ENCODE measurements at places on chromosomes 6 and 20.

DNA sequence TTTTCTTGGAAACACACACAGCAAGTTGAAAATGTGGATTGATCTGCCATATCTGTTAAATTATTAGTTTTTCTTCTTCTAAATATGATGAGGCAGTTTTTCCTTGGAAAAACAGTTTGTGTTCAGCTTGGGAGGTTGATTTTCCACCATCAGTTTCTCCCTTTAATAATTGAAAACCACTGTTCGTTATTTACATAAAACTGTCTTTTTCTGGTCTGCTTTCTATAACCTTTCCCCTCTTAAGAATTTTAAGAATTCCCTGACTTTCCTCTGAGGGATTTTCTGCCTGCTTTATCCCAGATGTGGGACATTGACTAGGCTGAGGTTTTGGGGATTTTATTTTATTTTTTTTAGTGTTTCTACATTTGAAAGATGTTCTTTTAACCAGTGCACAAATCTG is 27.2 kb downstream of the DSE start:
- no peak for DNase-seq

- DNase-seq: no peak
These were observed 573.9 kb downstream of the RFPL4B start for GRCh38 chr6:112920994-112921393.

- DNase-seq: no peak
These were observed 25.3 kb downstream of the DUSP22 start for GRCh38 chr6:317448-318144.

GRCh38 chr20:63696628-63697356 is at the start of gene TNFRSF6B:
TNFRSF6B (plus strand) TSS chr20:63696652; CDS start chr20:63696768, 116 bp downstream.
- no peak for DNase-seq

GRCh38 chr20:42190084-42190483 is 571.9 kb upstream of the CHD6 start:
- no peak for DNase-seq

- DNase-seq: no peak
These were observed 144.9 kb downstream of the THBS2 start for GRCh38 chr6:169108753-169109152.

GRCh38 chr6:14851281-14851680 is 394.6 kb upstream of the JARID2 start:
- DNase-seq: no peak

DNA sequence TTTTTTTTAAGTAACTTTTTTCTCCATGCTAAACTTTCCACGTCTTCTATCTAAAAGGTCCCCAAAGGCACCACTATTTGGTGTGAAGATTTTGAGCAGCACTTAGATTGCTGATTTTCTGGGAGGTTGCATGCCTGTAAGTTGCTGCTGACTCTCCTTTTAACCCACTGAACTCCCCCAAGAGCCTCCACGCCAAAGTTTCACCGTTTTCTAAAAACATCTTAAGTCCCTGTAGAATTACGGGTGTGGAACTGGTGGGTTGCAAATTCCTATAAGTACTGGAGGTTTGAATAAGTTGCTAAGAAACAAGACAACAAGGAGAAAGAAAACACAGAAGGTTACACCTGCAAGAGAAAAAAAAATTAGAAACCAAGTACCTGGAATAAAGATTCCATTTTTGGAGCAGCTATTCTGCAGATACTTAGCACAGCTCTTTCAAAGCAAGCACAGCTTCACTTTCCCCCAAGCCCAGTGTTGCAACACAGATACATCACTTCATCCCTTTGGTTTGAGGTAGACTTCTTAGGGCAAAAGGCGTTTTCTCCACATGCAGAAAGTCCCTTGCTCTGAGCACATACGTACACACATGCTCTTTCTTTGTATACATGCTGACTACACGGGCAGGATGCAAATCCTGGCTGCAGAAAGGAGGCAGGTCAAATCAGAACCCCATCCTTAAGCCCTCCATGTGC is 5.0 kb downstream of the JAG1 start:
- DNase-seq: no peak

DNA sequence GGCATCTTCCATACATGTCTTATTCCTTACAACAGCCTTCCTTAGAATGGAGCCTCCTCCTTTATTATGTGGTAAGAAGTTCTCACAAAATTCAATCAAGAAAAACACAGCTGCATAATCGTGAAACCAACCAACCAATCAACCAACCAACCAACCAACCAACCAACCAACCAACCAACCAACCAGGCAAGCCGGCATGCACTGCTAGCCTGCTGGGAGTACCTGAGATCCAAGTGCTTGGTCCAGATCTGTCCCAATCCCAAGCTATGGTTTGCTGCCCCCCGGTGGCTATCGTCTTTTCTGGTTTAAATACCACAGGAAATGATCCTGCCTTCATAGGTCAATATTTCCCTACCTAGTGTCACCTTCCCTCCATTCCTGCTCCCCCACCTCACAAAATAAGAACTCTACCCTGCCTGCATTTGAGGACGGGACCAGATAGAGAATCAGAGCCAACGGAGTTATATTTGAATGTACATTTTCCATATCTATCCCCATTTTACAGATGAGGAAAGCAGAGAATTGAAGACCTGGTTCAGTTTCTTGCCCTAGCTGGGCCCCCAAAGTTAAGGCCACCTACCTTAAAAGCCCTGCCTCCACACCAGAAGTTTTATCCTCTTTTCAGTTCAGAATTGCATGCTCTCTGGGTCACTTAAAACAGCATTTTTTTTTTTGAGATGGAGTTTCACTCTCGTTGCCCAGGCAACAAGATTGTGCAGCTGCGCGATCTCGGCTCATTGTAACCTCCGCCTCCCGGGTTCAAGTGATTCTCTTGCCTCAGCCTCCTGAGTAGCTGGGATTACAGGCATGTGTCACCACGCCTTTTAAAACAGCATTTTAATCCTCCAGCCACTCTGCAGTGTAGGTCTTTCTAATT is 27.1 kb downstream of the RAB44 start:
- DNase-seq: peak; percentile 77

DNA sequence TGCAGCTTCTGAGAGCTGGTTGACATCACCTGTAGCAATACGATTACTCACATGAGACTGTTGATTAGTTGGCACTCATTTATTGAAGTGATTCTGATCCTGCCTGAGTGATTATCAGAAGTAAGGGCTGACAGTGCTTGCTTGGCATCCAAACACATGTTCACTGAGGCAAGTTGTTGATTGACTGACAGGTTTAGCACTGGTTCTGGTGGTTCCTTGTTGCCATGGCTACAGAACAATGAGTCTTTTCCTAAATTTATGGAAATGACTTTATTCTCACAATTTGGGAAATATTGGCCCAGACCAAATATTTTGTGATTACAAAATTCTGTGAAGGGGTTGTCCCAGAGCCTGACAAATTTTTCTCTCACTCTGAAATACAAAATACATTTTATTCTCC is 146.0 kb upstream of the RAB32 start:
- DNase-seq: no peak

- no peak for DNase-seq
These were observed 754.5 kb downstream of the PTPRT start for GRCh38 chr20:42435230-42435629.

DNA sequence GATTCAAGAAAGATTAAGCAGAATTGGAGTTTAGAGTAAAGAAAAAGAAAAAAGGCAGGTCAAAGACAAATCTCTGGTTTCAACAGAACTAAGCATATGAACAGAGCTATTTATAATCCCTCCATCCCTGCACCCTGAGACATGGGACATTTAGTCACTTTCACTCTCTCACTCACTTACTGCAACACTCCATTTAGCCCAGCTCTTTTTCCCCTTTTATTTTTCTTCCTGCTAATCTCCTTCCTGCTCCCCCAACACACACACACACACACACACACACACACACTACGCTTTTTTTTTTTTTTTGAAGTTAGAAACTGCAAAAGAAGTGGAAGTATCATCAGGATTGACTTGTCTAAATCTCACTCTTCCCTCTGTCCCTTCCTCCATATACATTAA is 45.1 kb upstream of the TBC1D7 start:
- DNase-seq: no peak

- DNase-seq: no peak
These were observed 2.2 kb downstream of the KCNG1 start for GRCh38 chr20:51020657-51021056.

DNA sequence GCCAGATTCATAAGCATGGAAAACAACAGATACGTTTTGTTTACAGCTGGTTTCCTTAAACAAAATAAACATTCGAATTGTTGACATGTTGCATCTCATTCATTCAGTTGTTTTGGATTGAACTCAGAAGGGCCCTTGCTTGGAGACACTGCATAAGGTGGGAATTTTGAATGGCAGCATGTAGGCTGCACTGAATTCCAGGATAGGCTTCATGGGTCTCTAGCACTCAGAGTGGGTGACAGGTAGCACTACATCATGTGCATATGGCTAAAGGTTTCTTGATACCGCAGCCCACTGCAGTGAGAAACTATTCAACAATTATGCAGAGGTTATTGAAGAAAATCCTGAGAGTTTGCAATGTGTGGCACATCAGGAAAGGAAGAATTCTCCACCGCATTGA is 1.6 kb downstream of the BEND6 start:
- DNase-seq: no peak

GRCh38 chr6:90434094-90434493 is 137.5 kb upstream of the BACH2 start:
- no peak for DNase-seq

DNA sequence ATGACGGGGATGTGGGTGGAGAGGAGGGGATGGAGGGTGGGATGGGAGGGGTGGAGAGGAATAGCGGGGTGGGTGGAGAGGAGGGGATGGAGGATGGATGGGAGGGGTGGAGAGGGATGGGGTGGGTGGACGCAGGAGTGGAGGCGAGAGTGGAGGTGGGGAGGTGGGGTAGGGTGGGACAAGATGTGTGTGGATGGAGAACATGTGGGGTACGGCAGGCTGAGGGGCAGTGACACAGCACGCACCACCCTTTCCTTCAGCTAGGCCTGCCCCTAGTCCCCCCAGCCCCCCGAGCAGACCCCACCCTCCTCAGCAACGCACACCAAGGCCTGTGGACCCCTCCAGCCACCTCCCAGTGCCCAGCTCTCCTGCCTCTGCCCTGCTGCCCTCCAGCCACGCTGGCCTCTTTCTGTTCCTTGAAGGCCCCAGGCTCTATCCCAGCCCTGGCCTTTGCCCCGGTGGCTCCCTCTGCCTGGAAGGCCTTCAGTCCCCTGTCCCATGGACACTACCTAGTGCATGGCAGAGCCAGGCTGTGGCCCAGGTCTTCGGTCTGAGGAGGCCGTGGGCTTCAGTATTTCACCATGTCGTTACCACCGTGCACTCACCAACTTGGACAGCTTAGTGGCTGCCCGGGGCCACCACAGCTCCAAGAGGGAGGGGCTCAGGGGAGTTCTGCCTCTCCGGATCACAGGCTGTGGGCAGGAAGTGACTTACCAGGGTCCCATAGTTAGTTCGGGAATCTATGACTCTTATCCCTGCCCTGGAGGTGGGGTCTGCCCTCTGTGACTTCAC is 78.4 kb upstream of the PMEPA1 start:
- DNase-seq: no peak

DNA sequence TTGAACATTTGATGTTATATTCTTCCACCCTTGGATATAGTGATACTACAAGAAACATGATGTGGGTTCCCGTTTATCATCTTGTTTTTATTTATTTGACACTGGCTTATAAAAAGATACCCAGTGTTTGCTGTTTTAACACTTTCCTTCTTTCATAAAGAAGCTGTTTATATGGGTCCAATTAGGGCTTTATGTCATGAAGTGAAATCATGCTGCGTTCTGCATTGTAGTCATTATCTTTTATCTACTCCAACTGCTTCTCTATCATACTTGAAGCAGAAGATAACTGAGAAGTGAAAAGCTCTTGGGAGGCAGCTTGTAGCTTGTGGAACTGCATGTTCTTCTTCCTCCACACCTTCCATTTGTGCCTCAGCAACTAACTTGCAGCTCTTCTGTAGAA is 57.8 kb downstream of the GPX5 start:
- DNase-seq: no peak

DNA sequence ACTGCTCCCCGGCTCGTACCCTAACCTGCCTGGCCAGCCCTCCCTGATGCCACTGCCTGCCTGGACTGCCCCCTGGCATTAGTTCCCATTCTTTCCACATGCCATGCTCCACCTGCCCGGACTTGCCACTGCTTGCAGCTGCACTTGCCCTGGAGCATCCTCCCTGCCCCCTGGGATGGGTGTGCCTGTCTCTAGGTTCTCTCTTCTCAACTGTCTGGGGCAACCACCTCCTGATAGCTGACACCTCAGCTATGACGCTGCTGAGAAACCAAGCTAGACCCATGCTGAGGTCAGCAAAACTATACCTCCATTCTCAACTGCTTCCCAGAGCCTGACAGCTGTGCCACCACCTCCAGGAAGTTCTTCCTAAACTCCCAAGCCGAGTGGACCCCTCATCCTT is 72.1 kb downstream of the PERP start:
- no peak for DNase-seq

DNA sequence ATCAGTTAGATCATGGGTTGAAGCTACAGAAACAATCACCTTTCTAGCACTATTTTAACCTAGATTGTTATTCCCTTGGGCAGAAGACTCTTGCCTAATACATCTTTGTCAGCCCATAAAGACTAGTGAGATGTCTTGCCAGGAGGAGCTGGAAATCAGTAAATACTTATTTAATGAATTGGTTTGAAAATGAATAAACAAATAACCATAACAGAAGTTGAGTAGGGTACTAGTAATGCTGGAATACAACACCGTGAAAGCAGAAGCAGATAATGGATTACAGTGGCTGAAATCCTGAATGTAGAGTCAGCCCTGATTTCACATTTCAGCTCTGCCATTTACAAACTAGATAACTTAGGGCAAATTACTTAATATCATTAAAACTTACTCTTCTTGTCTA is 236.1 kb downstream of the PACRG start:
- DNase-seq: no peak

DNA sequence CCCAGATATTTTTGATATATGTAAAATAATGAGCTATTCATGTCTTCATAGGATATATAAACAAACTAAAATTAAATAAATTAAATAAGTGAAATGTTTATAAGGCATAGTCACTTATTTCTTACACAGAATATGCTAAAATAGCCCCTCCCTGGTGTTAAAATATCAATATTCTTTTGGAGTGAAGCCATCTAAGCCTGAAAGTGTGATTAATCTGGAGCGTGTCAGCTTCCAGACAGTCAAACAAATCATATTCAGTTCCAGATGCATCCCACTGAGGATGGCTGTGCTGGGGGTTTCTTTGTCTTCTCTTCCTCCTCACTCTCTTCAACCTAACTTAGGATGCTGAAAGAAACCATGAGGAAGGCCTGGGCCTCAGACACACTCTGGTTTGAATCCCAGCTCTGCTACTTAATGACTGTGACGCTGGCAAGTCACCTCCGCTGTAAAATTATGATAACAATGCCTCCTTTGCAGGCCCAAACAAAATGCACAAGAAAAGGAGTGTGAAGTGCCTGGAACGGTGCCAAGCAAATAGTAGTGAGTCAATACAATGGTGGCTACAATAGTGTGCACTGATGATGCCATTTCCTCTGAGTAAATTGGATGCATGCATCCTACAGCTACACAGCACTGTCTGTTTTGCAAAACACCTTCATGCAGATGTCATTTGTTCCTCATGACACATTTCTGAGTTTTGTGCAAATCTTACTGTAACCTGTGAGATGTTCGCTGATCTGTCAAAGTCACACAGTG is 161.4 kb downstream of the FOXC1 start:
- DNase-seq: no peak

- no peak for DNase-seq
These were observed 164.1 kb downstream of the RNF144B start for GRCh38 chr6:18551228-18551627.

All from COLO829 (cell line).